ENCODE measurements at places on chromosomes 1 and 21.

- DNase-seq = no peak
Measured at GRCh38 chr1:201406831-201407406, 7.8 kb upstream of the LAD1 start.

DNA sequence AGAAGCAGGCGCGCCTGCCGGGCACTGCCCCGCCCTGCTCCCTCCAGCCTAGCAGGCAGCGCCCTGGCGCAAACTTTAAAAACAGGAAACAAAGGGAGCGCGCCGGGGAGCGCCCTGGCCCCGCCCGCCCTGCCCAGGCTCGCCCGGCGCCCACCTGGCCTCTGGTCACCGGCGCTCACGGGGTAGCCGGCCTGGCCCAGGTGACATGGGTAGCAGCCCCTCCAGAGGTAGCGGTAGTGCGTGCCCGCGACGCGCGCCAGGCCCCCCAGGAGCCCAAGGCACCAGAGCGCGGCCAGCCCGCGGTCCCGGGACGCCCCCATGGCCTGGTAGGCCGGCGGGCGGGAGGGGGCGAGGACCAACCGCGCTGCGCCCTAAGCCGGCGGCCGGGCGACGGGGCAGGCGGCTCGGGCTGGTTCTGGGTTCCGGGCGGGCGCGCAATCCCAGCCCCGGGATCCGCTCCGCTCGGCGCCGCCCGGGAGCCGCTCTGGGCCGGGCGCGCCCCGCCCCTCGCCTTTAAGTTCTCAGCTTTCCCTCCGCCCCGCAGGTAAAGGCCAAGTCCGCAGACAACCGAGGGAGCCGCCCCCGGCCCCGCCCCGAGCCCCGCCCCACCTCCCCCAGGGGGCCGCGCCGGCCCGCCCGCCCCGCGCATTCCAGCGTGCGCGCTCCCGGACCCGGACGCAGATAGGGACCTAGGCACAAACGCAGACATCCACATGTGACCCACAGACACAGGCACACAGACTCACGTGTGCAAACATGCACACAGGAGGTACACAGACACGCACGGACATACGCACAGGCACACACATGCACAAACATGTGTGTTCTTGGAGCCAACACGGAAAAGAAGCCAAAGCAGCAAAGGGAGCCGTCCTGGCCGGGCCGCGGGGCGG lies 76.7 kb downstream of the ARHGEF16 start:
- peak; percentile 76 for DNase-seq

DNA sequence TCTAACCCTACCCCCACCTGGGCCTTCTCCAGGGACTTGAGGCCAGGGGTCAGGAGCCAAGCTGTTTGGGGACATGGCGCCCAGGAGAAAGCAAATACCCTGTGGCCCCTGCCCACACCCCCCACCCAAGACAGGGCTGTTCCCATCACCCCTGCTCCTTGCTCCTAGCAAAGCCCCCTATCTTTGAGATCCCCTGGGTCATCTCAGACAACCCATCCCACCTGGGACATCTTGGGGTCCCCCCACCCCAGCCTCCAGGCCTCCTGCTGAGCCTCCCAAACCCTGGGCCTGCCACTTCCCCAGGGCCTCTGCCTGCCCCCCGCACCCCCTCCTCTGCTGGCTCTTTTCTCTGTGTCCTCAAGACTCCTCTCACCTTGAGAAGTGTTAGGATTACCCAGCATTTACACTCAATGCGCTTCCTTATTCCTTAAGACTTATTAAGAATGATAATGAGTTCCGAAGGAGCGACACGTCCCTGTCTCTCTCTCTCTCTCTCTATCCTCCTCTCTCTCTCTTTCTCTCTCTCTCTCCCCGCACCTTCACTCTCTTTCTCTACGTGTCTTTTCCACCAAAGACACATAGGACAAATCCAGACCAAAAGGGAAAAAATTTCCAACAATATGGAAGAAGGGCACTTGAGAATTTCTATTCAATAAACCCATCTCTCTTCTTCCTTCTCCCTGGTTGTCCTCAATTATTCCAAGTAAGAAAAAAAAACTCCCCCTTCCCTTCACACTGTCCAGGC lies 7.2 kb downstream of the CASZ1 start:
- no peak for DNase-seq

GRCh38 chr1:166740668-166741276 lies 98.5 kb upstream of the POGK start:
- no peak for DNase-seq

- no peak for DNase-seq
Measured at GRCh38 chr1:227845147-227845458, 29.6 kb downstream of the PRSS38 start.

GRCh38 chr21:23986214-23986613 lies 1621.1 kb downstream of the MRPL39 start:
- DNase-seq = no peak

DNA sequence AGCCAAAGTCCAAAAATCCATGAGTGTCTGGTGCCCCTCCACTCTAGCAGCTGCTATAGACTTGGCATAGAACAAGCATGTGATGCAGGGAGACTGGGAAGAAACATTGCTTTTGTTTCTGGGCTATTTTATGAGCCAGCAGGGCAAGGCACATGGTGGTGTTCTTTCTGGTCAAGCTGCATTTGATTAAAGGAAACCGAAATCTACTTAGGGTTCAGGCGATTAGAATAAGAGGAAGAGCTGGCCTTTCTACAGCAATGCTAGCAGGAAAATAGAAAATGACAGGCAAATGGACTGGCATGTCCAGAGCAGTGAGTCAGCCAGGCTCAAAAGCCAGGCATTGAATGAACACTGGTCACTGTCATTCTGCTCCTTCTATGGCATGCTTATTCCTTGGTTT lies 28.5 kb upstream of the ARHGAP29 start:
- no peak for DNase-seq

DNA sequence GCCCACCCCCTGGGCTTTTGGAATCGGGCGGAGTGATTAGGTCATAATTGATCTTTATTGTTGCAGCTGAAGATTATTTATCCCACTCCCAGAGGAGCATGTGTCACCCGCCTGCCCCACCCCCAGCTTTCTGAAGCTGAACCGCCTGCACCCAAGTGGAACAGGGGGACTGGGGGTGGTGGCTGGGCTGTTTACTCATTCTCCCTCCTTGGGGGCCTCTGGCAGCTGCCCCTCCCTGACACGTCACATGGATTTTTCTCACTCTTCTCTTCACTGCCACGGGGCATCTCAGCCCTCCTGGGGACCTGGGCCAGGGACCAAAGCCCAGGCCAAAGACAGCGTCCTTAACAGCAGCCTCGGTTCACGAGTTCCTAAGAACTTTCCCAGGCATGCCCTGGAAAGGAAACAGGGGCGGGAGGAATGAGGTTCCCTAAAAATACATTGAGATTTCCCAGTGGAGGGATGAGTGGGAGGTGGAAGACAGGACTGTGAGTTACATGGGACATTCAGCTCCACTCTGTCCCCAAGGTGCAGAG lies 31.6 kb upstream of the SOX13 start:
- DNase-seq = no peak

DNA sequence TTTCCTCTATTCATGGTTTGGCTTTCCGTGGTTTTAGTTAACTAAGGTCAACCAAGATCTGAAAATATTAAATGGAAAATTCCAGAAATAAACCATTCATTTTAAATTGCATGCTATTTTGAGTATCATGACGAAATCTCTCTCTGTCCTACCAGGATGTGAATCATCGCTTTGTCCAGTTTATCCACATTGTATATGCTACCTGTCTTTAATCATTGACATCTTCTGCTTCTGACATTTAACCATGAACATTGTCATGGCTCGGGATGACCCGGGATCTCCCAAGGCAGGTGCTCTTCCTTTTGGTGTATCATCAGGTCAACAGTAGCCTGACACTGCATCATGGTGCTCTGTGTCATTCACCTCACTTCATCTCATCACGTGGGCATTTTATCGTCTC lies 125.5 kb upstream of the HNRNPU start:
- peak; percentile 7 for DNase-seq

DNA sequence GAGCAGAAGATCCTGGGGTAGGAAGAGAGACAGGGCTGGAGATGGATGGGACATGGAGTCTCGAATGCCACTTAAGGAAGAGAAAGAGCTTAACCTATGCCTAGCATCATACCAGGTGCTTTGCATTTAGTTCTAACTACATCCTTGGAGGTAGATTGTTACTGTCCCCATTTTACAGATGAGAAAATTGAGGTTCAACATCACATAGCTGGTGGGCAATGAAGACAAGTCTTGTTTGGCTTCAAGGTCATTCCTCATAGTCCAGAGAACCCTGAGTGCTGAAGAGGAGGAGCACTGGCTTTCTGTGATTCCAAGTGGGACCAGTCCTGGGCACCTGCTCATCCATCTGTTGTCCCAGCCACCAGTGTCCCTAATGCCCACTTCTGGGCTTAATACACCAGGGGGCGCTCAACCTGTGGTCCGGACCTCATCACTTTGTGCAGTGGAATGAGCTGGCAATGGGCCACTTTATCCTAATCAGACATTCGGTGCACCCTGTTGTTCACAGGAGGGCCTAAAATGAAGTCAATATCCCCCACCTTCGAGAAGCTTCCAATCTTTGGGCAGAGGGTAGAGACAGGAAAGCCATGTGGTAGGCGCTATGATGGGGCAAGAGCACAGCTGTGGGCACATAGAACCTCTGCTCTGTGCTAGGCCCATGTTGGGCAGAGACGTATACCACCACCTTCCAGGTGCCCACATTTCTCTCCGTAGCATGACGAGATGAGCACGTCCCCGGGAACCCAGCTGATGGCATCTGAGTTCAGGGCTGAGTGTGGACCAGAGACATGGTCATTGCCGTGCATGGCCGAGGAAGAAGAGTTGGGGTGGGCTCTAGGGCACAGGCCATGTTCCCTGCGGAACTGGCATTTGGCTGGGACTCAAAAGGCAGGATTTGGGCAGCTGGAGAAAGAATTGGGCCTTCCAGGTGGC lies 9.2 kb downstream of the RPS6KA1 start:
- peak; percentile 28 for DNase-seq

DNA sequence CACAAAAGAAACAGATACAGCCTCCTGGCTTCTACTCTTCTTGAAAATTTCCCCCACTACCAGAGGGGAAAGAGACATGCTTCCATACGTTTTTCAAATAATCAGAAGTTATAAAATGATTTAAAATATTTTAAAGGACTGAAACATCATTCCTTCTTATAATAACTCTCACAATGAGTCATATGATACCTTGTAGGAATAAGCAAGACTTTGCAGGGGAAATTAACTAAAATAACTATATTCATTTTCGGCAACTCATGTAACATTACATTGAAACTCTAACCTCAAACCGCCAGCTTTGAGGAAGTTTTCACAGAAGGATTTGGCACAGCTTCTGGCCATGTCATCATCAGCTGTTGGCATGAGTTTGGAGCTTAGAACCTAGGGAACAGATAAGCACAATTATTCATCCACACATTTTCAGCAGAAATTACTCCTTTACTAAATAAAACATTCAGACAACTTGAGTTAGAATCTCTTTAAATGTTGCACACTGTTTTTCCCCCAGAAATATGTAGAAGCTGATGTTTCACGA lies 85.9 kb downstream of the USP24 start:
- DNase-seq = peak; percentile 50

DNA sequence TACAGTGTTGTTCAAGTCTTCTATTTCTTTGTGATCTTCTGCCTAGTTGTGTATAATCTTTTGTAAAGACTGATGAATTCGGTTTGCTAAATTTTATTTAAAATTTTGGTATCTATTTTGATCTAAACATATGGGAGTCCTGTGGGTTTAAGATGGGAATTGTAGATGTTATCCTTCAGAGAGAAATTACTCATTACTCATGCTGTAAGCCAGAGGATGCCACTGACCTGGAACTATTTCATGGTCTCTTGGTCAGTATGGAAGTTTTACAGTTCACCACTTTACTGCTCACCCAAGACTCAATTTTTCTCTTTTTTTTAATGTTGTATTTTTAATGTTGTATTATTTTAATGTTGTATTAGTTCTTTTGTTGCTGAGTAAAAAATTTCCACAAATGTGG lies 138.6 kb upstream of the B3GALT2 start:
- no peak for DNase-seq

DNA sequence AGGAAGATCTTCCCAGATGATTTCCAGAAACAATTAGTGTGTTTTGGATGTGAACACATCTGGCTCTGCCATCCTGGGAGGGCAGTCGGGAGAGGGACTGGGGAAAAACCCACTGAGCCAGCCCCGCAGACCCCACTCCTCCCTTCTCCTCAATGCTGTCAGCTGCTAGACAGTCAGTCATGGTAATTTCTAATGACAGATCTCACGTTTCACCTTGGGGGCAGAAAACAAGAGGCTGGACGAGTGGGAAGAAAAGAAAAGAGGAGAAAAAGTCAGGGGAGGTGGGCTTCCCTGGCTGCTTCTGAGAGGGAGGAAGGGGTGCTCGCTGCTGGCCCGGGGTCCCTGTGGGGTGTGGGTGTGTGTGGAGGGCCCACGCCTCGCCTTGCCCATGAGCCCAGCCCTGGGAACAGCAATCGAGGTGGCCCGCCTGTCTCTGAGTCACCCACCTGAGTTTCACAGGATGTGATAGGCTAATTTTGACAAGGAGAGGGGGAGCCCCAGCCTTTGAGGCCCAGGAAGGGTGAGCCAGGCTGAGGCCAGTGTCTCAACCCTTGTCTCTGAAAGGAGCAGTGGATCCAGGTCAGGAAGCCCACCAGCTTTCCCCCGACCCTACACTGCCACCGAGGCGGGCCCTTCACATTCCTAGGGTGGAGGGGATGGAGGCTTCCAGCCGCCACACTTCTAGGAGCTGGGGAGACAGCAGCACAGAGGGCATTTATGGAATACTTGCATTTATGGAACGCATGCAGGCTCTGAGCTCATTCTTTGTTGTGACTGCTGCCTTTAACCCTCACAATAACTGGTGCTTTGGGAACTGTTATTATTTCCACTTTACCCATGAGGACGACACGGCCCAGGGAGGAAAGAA lies 49.1 kb upstream of the IFNLR1 start:
- peak; percentile 64 for DNase-seq

- no peak for DNase-seq
Measured at GRCh38 chr1:65467536-65467935, 47.1 kb downstream of the LEPR start.

- DNase-seq = no peak
Measured at GRCh38 chr1:186375929-186376319, 286 bp downstream of the ODR4 start.

- peak; percentile 83 for DNase-seq
Measured at GRCh38 chr1:9066945-9067807, 2.3 kb downstream of the SLC2A5 start.
